Endothelial cell (in vitro differentiated cells): ENCODE measurements at places on chromosomes 5 and 9.

- DNase-seq = no peak
Observed at GRCh38 chr5:168317521-168318147, 26.2 kb downstream of the WWC1 start.

GRCh38 chr5:62574599-62574998, 4.0 kb upstream of the LRRC70 start:
- DNase-seq = no peak

DNA sequence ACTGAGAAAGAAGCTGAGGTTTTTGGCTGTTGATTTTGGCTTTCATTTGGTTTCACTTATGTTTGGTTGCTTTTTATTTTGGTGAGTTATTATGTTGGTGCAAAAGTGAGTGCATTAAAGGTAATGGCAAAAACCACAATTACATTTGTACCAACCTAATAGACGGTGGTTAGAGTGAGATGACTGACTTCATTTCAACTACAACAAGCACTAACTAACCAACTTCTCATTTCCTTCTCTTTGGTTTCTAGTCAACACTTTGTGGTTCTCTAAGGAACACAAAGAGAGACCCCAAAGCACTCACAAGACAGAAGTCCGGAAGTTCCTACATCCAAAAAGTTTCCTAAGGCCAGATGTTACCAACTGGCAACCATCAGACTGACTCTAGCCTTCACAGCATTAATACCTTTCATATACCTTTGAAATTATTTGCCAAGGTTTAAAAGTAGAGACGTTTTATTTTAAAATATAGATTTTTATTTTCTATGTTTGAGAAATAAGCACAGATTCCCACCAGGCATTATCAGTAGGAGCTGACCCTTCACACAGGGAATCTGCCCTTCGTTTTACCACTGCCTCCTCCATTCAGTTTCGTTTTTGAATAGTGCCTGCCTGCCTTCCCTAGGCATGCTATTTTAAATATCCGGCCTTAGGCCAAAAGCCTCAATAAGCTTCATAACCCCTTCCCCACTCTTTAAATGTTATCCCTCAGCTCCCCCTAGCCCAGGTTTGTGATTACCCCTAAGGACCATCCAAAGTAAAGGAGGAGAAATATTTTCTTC, 301.1 kb upstream of the PTGER4 start:
- DNase-seq = no peak

DNA sequence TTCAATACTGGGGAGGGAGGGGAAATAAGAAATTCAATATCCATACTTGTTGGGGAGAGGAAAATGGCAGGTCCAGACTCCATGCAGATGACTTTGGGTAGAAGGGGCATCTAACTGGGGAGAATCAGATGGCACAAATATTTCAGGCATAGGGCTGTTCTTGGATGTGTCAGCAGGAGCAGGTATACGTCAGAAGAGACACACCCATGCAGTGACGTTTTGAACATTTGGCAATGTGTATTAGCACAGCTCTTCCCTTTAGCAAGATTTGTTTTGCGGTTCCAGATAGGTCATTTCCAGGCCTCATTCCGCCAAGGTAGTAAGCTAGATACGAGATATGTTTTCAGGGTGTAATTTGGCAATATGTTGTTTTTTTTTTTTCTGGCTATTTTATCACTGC, 187.2 kb upstream of the CDH10 start:
- no peak for DNase-seq

- no peak for DNase-seq
Observed at GRCh38 chr5:14687023-14687665, 22.6 kb downstream of the OTULIN start.

GRCh38 chr9:111662576-111663300, 1.3 kb downstream of the GNG10 start:
- no peak for DNase-seq

GRCh38 chr5:172707285-172708182, 63.5 kb downstream of the DUSP1 start:
- DNase-seq = peak; percentile 48

DNA sequence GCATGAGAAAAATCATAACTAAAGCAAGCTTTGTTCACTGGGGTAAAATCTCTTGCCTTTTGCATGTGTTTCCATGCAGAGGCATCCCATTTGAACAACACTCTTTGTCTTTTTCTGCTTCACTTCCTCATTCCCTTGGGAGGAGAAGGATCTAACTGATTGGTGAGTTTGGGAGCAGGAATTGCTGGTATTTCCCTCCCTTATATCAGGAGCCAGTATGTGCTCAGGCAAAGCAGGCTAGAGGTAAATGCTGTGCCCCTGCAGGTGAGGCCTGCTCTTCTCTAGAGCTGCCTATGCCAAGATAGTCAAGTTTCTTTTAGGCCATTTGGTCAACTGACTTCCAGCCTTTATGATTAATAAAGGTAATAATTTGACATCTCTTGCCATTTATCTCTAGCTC, 179.9 kb downstream of the COX7C start:
- no peak for DNase-seq

- no peak for DNase-seq
Observed at GRCh38 chr5:117701062-117701461, 1126.4 kb upstream of the SEMA6A start.

DNA sequence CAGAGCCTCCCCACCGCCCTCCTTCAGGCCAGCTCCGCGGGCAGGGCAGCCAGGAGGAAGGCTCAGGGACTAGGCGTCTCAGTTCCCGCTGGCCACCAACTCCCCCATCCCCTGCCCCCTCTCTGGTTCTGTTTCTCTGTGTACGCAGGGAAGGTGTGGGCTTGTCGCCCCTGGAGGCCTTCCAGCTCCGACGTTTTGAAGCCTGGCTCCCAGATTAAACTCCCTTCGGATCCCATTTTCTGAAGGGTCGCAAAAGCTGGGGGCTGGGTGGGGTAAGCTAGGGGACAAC, 346 bp downstream of the ATOX1 start:
- no peak for DNase-seq

DNA sequence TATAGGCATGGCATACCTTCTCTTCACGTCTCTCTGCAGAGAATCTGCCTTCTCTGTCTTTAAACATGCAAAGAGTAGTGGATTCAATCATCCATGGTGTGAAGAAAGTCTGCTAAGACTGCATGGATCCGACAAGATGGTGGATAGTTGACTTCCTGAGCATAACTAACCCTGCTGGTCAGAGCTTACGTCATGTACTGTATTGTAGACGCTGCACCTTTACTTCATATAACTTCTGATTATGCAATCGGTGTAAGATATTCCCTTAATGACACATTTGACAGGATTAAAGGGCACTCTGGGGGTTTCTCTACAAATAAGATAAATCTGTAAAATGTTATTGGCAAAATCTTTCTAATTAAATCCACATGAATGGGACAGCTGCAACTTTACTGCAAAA, 240.3 kb upstream of the NREP start:
- DNase-seq = no peak

DNA sequence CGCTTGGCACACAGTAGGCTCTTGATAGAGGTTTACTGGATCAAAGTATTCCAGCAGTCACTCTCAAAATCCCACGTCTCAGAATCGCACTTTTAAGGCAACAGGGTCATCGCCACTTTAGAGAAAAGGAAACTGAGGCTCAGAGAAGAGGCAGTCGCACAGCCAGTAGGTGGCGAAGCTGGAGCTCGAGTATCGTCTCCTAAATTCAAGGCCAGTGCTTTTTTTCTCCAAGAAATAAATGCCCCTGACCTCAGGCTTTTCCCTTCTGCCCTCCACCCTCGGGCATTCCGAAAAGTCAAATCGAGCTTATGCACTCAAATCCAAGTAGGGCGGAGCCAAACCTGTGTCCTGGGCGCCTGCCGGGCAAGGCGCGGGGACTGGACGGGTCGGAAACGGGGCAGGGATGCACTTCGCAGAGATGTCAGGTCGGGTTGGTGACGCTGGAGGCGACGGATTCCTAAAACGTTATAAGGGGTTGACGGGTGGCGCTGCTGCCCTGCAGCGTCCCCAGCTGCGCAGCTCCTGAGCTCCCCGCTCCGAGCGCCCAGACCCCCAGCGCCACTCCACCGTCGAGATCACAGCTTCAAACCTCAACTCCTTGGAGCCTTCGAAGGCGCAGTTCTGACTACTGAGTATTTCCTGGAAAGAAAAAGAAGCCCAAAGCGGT, 4.7 kb upstream of the FOXB2 start:
- DNase-seq = peak; percentile 20

- DNase-seq = no peak
Observed at GRCh38 chr9:137479892-137480685, 21.0 kb upstream of the NSMF start.

GRCh38 chr9:112104901-112105300, 70.2 kb downstream of the SUSD1 start:
- DNase-seq = no peak

GRCh38 chr9:129712634-129713401, 40.0 kb downstream of the PTGES start:
- no peak for DNase-seq

- DNase-seq = no peak
Observed at GRCh38 chr9:10633785-10634184, 21.0 kb upstream of the PTPRD start.

DNA sequence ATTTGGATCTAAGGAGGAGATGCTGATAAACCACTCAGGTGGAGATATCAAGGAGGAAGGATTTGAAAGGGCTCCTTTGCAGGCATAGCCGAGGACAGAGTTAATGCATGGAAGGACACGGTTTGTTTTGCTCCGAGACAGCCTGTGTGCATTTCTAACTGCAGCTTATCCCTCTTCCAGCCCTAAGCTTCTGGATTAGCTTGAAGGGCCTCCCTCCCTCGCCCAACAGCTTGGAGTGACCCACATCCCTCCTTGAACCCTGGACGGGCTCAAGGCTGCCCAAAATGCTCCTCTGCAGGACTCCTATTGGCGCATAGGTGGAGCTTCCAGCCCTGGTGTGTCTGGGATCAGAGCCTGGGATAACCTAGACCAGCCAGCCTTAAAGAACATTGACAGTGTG, 66.7 kb downstream of the PPARGC1B start:
- no peak for DNase-seq

DNA sequence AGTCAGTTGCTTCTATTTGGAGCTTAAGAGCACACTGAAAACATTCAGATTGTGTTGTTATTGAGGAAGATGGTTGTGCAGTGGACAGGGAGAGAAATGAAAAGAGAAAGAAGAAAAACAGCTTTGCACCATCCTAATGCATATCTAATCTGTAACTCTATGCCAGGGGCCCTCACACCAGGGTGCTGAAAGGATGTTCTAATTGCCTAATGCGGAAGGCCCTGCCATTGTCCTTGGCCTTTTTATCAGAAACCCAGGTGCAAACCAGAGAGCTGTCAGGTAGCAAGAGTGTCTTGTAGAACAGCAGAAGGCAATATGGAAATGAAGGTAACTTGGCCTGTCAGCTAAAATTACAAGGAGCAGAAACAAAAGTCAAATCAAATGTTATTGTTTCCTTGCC, 384.5 kb upstream of the PIK3R1 start:
- no peak for DNase-seq
